ENCODE measurements at places on chromosomes 11 and 22.

GRCh38 chr11:81278991-81279390 is 1454.7 kb downstream of the FAM181B start:
- DNase-seq = no peak

DNA sequence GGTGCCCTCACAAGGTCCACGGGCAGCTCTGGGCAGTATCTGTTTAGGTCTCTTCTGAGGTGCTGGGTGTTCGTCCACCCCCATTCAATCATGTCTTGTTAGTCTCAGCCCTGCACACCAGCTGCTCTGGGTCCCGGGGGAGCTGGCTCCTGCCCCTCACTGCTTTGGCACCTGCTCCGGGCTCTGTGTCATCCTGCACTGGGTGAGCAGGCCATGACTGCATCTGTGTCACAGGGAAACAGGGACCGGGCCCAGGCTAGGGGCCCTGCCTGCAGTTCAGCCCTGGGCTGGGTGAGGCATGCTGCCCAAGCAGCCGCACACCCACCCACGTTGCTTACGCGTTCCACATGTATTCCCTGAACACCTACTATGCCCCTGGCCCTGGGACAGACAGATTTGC is 43.9 kb downstream of the ELFN2 start:
- DNase-seq = peak; percentile 58

GRCh38 chr22:38335077-38335476 is 17.8 kb upstream of the CSNK1E start:
- DNase-seq = no peak

- no peak for DNase-seq
Measured at GRCh38 chr11:134739136-134739535, 327.1 kb upstream of the B3GAT1 start.

GRCh38 chr11:111770581-111771134 is 4.5 kb upstream of the PPP2R1B start:
- DNase-seq = no peak

DNA sequence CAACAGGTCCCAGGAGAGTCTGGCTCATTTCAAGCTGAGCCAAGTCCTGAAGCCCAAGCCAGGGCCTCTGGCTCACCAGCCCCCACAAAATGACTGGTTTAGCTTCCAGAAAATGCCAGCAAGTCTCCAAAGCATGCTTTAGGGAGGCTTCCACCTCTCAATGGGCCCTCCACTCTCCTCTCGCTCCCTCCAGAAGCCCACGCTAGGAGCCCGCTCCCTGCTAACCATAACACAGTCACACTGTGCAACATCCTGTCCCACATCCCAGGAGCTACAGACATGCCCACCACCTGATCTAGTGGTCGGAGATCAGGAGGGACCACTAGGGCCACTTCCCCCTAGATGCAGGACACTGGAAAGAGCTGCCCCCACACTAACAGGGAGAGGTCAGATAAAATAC is 6.9 kb downstream of the SULT4A1 start:
- DNase-seq = no peak

DNA sequence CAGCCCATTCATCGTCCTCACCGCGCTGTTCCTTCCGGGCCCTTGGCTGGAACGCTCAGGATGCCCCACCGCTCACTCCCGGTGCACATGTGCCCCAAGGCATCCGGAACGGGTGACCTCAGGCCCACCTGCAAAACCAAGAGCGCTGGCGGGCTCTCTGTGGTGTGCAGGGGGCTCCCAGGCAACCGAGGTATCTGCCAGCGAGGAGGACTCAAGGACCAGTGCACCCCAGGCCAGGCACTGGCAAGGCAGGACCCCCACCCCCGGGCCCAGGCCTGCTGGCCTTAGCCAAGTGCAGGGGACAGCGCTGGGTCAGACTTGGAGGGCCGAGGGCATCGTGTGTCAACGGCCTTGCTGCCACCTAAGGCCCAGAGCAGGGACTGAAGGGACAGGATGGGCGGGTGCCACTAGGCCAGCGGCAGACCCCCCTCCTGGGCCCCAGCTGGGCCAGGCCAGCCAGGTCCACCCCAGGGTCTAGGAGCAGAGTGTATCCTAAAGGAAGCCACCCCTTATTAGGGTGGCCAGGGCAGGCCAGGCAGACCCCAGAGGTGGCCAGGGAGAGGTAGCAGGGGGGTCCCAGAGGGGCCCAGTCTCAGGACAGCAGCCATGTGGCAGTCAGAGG is 8.5 kb downstream of the TNNT3 start:
- no peak for DNase-seq

DNA sequence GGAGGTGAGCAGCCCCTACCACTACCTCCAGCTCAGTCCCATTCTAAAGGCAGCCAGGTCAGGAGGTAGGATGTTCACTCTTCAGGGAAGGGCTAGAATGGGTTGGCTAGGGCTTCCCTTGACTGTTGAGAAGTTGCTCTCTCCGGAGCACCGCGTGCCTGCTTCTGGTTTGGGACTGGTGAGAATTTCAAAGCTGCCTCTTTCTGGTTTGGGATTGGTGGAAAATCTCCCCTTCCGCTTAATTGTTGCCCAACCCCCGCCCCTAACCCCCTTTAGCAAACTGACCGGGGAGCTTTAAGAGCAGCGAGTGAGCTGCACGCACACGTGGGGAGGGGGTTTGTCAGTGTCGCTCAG is 686 bp downstream of the USP2 start:
- DNase-seq = no peak

- peak; percentile 83 for DNase-seq
Measured at GRCh38 chr22:44037519-44038375, 13.6 kb downstream of the PARVB start.

DNA sequence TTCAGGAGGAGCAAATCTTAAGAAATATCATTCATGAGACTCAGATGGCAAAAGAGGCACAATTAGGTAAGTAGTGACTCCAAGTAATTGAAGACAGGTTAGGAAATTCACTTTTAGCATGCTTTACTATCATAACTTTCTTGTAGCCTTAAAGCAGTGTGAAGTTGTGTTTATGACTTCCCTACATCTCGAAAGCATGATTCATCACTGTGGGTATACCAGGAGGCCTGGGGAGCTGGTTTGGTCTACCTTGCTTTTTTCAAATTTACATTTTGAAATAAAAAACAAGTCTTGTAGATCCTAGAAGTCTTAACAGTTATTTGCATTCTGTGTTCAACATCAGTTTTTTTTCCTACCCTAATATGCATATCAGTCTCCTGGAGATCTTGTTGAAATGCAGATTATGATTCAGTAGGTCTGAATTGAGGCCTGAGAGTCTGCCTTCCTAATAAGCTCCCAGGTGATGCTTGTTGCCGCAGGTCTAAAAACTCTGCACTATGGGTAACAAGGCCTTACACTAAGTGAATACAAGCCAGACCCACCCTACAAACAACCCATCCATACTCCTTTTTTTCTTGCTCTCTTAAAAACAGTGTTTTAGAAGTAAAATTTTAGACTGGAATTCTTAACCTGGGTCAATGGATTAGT is 41.4 kb downstream of the TTC17 start:
- no peak for DNase-seq

DNA sequence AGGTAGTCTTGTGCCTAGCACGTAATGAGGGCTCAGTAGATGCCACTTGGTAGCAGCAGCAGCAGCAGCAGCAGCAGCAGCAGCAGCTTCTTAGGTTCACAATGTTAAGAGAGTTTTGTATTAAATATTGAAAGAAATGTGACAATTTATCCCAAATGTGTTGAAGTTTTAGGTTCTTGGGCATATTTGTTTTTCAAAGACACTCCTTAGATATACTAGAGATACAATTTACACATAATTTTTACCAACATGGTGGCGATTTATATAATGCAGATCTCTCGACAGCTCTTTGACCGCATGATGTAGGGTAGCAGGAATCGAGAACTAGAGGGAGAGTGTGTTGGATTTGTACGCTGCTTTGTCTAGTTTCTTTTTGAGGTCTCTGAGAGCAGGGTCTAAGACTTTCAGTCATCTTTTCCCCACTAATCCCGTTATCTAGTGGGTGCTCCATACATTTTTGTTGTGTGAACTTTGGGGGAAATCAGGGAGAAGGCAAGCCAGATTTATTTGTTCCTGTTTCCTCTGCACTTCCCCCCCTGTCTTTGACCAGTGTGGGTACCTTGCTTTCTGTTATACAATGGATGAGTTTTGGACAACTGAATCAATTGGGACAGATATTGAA is 1.4 kb downstream of the FDX1 start:
- peak; percentile 53 for DNase-seq

GRCh38 chr22:30014244-30014643 is 66.0 kb upstream of the HORMAD2 start:
- no peak for DNase-seq

GRCh38 chr11:131987703-131988102 is 617.3 kb downstream of the NTM start:
- DNase-seq = no peak

DNA sequence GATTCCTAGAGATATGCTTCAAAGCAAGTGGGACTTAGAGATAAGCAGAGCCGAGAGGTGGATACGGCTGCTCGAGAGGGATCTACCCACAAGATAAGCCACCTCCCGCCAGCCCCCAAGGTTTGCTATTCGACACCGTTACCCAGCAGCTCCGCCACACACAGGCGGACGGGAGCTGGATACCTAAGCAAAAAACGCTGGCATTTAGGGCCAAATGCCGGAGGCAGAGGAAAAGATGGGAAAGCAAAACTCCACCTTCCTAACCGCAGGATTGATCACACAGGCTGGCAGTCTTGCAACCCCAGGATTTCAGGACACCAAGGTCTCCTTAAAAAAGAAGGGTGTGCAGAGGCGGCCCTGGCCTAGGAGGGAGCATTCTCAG is 709 bp downstream of the FTH1 start:
- no peak for DNase-seq

GRCh38 chr11:36123336-36124101 is 165.7 kb downstream of the COMMD9 start:
- DNase-seq = peak; percentile 93

GRCh38 chr22:26656891-26657851 is at the start of gene MIAT:
Gene MIAT (plus strand): TSS chr22:26657588.
- peak; percentile 36 for DNase-seq

DNA sequence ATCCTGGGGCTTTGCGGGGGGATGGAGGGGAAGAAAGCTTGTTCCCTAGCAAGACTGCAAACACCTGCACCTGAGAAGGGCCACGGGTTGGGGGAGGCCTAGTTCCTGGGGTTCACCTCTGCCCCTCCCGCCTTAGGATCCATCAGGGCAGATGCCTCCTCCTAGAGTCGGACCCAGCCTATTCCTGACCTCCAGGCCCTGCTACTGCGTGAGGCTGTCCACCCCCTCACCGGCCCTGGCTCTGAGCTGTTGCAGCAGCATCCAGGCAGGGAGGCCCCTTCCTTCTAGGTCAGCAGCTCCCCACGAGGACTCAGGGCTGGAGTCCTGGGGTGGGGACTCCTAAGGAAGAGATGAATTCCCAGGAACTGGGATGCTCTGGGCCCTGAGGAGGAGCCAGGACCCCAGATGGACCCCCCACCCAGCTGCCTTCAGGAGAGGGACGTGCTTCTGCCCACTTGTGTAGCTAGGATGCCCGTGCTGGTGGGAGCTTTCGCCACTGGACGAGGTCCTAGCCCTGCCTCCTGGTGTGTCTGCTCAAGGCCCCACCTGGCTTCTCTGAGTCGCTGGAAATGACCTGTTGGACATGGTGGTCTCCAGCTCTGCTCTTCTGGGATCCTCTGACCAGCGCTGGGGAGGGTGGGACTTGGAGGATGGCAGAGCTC is 10.3 kb downstream of the MRGPRF start:
- no peak for DNase-seq

DNA sequence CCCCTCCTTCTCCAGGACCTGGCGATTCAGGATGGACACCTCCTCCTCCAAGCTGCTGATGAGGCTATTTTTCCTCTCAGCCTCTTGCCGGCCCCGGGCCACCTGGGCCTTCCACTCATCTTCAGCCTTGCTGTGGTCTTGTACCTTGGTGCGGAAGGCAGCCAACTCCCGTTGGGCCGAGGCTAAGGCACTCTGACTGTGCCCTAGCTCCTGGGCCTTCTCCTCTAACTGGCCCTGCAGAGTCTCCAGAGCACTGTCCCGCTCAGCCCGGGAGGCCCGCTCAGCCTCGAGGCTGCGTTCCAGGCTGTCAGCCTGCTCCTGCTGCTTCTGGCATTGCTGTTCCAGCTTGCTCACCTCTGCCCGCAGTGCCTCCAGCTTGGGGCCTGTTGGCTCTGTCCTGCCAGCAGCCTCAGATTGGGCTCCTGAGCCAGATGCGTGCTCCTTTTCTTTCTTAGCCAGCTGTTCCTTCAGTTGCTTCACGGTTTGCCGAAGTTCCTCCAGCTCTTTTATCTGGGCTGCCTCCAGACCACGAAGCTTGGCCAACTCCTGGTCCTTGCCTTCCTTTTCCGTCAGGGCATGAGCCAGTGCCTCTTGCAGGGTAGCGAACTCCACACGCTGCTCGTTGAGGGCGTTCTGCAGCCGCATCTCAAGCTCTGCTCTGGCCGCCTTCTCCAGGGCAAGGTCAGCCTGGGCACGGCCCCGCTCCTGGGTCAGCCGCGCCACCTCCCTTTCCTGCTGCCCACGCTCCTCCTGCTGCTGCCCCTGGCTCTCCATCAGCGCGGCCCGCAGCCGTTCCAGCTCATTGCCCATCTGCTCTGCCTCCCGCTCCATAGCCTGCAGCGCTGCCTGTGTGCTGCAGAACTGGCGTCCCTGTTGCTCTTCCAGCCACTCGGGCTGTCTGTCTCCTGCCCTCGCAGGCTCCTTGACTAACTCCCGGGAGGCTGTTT is 15.3 kb downstream of the IL18BP start:
- DNase-seq = no peak

- peak; percentile 48 for DNase-seq
Measured at GRCh38 chr11:44941259-44942021, 9.2 kb downstream of the TP53I11 start.

DNA sequence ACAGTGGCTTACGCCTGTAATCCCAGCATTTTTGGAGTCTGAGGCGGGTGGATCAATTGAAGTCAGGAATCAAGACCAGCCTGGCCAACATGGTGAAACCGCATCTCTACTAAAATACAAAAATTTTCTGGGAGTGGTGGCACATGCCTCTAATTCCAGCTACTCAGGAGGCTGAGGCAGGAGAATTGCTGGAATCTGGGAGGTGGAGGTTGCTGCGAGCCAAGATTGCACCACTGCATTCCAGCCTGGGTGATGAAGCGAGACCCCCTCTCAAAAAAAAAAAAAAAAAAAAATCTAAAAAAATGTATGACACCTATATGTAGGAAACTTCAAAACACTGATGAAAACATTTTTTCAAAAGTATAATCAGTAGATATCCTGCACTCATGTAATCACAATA is 242.7 kb upstream of the CHORDC1 start:
- no peak for DNase-seq

All from tongue (tissue), 3 donors.